Hematopoietic multipotent progenitor cell treated with erythropoietin and hydrocortisone succinate and interleukin-3 and kit ligand, for 15 days (in vitro differentiated cells): ENCODE measurements at places on chromosomes 5 and 9.

DNA sequence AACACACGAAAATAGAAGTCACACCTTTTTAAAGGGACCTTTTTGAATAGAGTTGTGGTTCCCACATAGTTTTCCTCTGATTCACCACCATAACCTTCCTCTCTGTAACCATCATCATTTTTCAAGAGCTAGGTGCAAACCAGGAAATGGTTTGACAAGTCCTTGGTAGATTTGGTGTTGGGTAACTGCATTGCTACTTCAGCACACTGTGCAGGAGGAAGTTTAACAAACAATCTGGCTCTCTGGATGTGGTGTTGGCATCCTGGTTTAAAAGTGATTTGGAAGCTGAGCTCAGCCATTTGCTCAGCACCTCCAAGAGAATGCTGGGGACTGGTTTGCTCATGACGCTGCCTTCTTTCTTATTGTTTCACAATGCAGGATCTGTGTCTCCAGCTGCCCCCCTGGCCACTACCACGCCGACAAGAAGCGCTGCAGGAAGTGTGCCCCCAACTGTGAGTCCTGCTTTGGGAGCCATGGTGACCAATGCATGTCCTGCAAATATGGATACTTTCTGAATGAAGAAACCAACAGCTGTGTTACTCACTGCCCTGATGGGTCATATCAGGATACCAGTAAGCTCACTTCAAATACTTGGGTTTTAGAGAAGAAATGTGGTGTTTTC, 213.1 kb downstream of the RFK start:
- DNase-seq: no peak

- no peak for DNase-seq
Measured at GRCh38 chr9:94018628-94019027, 63.5 kb upstream of the BARX1 start.

GRCh38 chr9:12697719-12698118, 4.5 kb downstream of the TYRP1 start:
- no peak for DNase-seq

DNA sequence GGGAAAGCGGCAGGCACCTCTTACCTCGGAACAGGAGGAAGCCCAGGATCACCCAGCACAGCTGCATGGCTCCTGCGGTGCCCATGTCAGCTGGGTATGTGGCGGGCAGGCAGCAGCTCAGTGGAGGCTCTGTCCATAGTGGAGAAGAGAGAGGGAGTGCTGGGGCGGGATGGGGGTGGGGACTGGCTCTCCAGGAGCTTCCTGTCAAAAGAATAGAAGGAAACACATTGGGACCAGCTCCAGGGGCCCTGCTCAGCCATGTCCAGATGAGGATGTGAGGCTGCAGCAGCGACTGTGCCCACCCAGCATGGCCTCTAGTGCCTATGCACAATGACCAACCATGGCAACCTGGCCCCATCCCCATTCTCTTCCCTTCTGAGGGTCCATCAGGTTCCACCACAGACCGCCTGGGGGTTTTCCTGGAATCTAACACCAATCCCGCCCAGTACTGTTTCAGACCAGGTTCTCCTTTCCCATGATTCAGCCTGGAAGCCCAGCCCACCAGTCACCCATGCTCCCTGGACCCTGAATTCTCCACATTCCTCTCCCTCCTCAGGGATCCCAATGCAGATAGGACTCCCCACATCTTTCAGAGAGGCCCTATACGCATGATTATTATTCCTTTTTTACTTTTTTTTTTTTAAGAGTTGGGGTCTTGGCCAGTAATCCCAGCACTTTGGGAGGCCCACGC, at the start of gene ECSCR:
ECSCR (minus strand) TSS at position 158 of the 691 bp plus-strand sequence; CDS start at position 85, 73 bp downstream.
- no peak for DNase-seq

GRCh38 chr9:3842839-3843238, 317.0 kb upstream of the RFX3 start:
- no peak for DNase-seq

GRCh38 chr5:31763424-31763823, 124.5 kb downstream of the PDZD2 start:
- DNase-seq: no peak

GRCh38 chr9:110244616-110245015, 11.7 kb downstream of the TXN start:
- DNase-seq: no peak

- no peak for DNase-seq
Measured at GRCh38 chr5:153613144-153613543, 122.7 kb downstream of the GRIA1 start.

- peak; percentile 39 for DNase-seq
Measured at GRCh38 chr5:43017428-43017815, 22.7 kb downstream of the ANXA2R start.

GRCh38 chr5:110094548-110094947, 404.8 kb downstream of the MAN2A1 start:
- DNase-seq: no peak

GRCh38 chr5:107408564-107408963, 262.2 kb downstream of the EFNA5 start:
- DNase-seq: no peak

DNA sequence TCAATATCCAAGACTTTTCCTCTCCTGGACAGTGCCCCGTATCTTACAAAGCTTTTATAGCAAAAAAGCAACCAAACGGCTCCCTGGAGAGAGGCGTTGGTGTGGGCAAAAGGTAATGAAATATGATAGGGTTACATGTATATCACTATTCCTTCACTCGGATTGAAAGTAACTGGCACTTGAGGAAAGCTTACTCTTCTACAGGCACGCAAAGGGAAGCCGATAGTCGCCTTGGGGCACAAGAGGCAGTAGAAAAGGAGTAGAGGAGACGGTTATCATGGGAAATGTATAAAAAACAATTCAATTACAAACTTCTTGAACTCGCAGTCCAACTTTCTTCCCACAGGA, 1.1 kb downstream of the DIAPH1 start:
- no peak for DNase-seq

- no peak for DNase-seq
Measured at GRCh38 chr9:115250621-115251032, 132.7 kb upstream of the TNC start.

DNA sequence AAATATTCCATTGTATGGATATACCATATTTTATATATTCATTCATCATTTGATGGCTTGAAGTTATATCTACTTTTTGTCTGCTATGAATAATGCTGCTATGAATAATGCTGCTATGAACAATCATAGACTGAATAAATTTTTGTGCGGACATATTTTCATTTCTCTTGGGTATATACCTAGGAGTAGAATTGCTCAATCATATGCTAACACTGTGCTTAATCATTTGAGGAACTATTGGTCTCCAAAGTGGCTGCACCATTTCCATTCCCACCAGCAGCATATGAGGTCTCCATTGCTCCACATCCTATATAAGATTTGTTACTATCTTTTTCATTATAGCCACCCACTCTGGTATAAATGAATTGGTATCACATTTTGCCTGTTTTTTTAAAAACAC, 18.3 kb upstream of the TEK start:
- no peak for DNase-seq

- DNase-seq: no peak
Measured at GRCh38 chr9:90107726-90108655, 503.2 kb downstream of the GADD45G start.

DNA sequence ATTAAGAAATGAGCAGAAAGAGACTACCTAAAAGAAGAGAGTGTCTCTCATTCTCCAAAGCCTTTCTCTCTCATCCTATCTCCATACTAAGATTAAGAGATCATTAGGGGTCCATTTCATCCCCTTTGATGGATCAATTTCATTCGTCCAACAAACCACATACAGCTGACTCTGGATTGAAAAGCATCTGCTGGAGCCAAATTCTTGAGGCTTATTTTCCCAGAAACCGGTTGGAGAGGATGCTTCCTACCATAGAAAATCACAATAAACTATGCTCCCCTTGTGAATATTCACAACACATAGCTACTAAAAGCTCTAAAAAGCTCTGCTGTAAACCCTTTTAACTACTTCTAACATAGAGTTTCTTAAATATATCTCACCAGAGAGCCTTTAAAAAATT, 755.0 kb upstream of the ZNF608 start:
- no peak for DNase-seq

DNA sequence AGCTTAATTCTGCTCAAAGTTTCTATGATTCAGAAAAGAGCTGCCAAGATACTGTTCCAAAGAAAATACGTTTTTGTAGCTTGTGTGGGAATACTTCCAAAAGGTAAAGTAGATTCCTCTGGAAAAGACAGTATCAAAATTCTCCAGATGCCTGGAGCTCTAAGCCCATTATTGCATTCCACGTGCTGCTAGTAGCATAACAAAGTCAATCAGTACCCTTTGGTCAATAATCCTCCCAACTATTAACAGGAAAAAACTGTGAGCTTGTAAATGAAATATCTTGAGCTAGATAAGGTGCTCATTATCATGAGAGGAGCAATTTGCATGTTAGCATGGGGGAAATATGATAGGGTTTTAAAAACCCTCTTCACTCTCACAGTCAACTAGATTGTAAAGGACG, 229.5 kb upstream of the TYRP1 start:
- no peak for DNase-seq

DNA sequence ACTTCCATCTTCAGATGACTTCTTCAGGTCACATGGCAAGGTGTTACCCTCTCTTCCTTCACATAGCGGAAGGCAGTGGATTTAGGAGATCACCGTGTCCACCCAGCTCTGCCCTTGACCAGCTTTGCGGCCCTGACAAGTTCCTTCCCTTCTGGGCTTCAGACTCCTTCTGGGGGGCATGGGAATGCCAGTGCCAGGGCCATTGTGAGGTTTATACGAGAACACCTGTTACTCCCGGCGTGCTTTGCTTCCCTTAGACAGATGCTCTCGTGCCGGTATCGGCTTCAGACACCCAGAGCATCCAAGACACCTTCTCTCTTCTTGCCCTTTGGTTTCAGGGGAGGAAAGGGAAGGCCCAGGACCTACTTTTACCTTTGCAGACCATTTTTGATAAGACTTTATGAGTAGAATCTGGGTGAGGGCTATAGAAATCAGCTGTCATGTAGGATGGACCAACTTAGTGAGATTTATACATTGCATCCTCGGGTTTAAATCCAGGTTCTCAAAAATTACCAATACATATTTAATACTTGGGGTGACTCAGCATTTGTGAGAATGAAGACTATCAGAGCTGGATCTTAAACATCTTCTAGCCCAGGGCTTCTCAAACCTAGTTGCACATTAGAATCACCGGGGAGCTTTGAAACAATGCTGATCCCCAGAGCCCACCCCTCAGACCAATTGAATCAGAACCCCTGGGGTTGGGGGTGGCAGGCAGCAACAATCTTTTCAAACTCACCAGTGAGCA, 138.2 kb downstream of the MVB12B start:
- DNase-seq: no peak

- no peak for DNase-seq
Measured at GRCh38 chr9:95363051-95363841, 45.7 kb upstream of the FANCC start.

- DNase-seq: no peak
Measured at GRCh38 chr9:87610200-87611155, 112.8 kb downstream of the DAPK1 start.

DNA sequence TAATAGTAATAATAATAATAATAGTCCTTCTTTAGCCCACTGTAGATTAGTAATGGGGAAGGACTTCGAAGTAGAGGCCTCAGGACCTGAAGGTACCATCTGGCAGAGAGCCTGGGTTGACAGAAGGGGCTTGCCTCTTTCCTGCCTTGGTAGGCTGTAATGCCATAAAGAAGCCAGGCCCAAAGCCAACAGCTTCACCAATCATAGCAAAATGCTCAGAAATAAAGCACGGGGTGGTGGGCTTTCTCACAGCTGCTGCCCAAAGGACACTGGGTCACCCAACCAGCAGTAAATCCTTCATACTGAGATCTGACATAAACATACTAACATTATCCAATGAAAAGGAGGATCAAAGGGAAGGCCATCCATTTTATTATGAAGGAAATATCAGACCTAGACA, 70.7 kb downstream of the SUSD1 start:
- DNase-seq: no peak

DNA sequence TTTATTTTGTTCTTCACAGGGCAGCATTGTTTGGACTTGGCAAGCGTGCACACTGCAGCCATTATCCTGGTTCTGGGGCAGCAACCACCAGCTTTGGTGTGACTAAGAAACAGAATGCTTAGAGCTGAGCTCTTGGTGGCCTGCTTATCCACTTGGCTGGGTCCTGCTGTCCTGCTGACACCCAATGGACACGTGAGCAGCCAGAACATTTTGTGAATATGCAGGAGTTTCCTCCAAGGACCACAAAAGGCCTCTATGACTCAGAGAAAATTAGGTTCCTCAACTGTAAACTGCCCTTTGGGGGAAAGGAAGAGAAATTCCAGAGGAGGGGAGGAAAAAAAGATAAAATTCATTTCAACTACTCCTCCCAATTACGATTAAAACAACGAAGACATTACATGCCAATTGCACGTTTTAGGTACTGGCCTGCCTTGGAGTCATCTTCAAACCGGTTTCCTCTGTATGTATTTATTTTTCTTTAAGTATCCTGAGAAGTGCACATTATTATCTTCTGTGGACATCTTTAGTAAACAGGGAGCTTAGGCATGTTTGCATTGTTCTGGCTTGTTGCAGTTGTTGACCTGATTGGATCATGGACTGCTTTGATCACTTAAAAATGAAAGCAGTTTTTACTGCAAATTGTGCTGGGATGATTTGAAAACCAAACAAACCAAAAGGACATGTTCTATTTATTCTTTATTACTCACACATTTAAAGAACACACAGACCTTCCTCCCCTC, 82.3 kb upstream of the TLE4 start:
- no peak for DNase-seq

GRCh38 chr9:10045598-10045997, 567.2 kb downstream of the PTPRD start:
- DNase-seq: no peak

GRCh38 chr5:26763215-26763614, 275.2 kb downstream of the CDH9 start:
- no peak for DNase-seq

DNA sequence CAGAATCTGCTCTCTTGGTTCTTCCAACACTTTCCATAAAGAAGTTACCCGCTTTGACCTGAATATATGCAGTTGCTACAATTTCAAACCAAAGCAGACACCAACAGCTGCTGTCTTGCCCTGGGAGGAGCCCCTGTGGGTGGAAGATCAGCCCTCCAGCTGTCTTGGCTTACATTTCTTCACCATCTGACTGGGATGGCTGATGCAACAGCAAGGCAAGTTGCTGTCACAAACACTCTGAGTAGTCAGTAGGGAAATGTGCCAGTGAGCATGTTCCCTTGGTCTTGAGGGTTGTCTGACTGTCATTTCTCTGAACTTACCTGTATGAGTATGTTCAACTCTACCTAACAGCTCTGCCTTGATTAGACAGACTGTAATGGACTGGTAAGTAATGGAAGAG, 152.9 kb downstream of the SGCD start:
- no peak for DNase-seq

DNA sequence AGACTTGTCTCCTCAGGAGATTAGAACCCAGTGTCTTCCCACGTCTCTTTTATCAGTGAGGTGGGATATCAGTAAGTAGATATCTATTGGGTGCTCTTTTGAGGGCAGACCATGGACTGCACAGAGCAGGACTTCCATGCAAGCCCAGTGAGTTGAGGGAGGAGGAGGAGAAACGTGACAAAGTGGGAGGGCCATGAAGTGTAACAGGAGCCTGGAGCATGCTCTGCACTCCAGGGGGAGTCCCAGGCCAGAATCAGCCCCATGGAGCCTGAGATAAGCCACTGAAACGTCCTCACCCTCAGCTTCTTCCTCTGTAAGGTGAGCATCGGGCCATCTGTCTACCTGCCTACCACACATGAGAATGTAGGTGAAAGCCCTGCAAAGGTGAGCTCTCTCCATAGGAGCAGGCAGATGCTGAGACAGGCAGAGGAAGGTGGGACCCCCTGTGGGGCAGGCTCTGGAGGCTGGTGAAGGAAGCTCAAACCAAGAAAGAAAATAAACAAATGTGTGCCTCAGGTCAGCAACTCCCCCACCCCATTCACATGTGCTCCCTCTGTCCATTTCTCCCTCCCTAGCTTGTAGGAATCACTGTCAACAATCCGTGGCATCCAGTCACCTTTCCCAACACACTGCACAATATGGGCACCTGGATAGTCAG, 87.4 kb downstream of the NRG2 start:
- DNase-seq: no peak
